ENCODE measurements at places on chromosomes 3 and 15. TPM values are rescaled to one million over a fixed set of nuclear protein-coding genes. Genes with fewer than 3 reads are reported as not detected.

PEX5L gene
- 22.8 TPM for total RNA-seq

ITPKA gene
- total RNA-seq, result 2.6 TPM

ACKR4 gene
- 6.6 TPM for total RNA-seq

FEZF2 gene
- total RNA-seq, result 14.3 TPM
